ENCODE measurements at places on chromosomes 6 and 20.

- no peak for DNase-seq
Observed at GRCh38 chr6:53702316-53702715, 36.8 kb upstream of the KLHL31 start.

DNA sequence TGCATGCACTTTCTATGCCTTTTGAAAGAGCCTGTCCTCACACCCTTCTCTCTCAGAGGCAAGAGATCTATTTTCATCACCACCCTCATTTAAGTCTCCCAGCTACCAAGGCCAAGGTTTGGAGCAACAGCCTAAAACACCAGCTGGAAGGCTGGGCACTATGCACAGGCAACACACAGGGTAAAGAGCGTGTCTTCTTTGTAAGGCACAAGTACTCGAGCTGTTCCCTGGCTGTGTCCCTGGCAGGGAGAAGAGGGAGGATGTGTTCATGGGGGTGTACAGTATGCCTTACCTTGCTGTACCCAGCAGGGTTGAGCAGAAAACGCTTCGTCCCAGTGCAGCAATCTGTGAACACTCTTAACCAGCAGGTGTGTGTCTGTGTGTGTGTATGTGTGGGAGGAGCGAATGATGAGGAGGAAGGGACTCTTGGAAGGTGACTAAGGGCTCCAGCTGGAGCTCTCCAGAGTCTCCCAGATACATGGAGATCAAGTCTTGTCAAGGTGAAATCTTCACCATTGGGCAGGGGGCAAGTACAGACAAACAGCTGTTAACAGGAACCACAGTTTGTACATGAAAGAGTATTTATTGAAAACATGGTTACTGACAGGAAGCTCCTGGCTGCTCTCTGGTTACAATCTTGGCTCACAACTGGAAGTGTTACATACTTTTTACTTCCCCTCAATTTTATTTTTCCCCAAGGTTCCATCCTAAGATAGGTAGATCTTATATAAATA is 40.8 kb downstream of the ELMO2 start:
- no peak for DNase-seq

GRCh38 chr6:105449756-105450390 is 47.0 kb upstream of the PREP start:
- no peak for DNase-seq

GRCh38 chr20:13452470-13453124 is 186.1 kb downstream of the TASP1 start:
- no peak for DNase-seq

DNA sequence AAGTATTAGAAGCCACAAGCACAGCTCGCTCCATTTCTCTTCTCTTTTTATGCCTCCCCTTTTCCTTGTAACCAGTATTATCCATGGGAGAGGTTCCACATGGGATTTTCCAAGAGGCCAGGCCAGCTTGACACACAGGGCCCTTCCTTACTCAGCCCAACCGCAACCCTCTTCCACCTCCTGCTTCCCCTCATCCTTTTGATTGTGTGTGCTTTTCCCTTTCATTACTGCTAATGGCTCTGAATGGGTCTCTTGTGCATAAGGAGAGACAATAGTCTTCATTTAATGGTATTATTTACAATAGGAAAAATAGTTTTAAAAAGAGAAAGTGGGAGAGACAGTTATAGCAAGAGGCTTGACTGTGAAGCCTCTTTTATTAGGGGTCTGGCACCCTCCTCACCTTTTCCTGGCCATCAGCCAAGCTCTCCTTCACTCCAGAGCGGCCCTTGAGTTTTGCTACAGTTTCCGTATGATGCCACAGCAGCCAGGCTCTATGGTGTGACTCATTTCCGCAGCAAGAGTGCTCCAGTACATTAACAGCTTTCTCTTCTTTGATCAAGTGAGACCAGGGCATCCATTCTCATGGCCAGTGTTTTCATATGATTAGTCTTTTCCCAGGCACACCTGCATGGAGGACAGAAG is 579.5 kb downstream of the TFAP2B start:
- DNase-seq: peak; percentile 35

GRCh38 chr6:61193771-61194170 is 1092.3 kb downstream of the KHDRBS2 start:
- DNase-seq: no peak

- DNase-seq: no peak
Observed at GRCh38 chr6:81977486-81977885, 225.0 kb upstream of the TENT5A start.

GRCh38 chr20:60937585-60937984 is 314.5 kb upstream of the CDH4 start:
- DNase-seq: no peak

GRCh38 chr20:11130554-11131166 is 456.9 kb upstream of the JAG1 start:
- no peak for DNase-seq

- DNase-seq: peak; percentile 88
Observed at GRCh38 chr6:41560431-41561192, 14.4 kb downstream of the FOXP4 start.

- no peak for DNase-seq
Observed at GRCh38 chr6:150723857-150724256, 124.2 kb downstream of the PLEKHG1 start.

DNA sequence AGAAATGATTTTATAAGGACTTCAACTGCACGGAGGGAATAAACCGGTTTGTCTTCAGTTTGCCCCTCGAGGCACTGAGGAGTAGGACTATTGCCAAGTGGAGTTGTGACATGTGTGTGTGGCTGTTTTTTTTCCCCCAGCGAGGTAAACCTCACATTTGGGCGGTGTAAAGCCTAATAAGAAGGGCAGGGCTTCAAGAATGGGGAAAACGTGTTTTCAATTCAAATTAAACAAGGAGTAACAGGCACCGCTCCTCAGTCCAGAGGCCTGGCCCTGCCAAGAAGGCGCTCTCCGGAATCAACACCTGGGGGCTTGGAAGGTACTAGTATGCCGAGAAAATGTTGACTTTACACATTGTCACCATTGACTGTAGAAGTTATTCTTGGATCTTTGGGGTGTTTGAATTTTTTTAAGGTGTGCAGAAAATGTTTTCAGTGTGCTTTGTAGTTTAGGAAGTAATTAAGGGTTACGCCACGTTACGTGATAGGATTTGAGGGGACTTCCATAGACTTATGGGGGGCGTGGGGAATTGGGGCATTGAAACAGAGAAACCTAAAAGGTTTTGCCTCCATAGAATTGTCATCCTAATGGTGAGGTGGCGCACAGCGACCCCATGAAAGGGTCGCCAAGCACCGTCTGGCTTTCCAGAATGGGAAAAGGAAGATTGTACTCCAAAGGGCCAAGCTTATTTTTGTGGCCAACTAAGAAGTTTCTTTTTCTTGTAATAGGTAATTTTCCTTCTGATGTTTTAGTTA is 791 bp downstream of the ADGRG6 start:
- DNase-seq: no peak

GRCh38 chr6:157898169-157898568 is 75.1 kb downstream of the SNX9 start:
- DNase-seq: no peak

- DNase-seq: no peak
Observed at GRCh38 chr6:7580537-7580926, 9.5 kb upstream of the SNRNP48 start.

GRCh38 chr6:54248319-54248718 is 59.9 kb upstream of the TINAG start:
- DNase-seq: no peak

DNA sequence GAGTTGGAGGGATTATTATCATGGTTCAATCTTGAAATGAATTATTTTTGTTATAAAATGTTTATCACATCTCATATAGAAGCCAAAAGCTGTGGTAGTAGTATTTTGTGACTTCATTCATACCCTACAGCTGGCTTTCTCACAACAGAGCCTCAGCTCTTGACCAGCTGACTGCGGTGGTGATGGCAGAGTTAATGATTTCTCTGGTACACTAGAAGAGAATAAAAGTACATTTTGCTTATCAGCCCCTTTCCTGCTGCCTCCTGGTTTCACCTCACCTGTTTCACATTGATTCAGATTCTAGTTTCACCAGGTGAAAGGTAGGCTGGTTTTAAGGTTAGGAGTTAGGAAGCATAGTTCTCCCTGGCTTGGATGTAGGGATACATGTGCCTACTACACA is 55.7 kb downstream of the AFG1L start:
- no peak for DNase-seq

DNA sequence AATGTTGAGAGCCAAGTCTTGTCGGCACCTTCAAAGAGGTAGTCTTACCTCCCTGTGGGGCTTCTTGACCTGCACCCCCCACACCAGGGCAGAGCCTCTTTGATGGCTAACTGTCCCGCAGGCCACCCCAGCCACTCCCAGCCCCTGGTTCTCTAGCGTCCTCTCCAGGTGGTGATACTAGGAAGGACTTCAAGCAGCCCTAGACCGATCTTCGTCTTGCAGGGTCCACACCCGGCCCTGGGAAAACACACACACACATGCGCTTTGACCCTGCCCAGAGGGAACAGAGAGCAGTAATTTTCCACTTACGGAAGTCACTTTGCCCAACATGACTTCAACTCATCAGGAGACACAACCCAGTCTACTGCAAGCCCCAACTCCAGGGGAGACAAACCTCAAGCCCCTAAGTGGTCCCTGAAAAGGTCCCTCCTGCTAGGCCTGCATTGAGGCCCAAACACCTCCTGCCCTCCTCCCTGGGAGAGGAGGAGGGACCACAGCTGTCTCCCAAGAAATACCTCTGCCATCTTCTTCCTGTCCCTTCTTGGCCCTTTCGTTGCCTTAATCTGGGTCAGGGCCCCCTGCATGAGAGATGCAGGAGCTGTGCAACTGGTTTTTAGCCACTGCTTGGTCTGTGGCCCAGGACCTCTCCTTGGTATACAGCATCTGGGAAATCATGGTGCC is 2.9 kb upstream of the BPIFB1 start:
- no peak for DNase-seq

DNA sequence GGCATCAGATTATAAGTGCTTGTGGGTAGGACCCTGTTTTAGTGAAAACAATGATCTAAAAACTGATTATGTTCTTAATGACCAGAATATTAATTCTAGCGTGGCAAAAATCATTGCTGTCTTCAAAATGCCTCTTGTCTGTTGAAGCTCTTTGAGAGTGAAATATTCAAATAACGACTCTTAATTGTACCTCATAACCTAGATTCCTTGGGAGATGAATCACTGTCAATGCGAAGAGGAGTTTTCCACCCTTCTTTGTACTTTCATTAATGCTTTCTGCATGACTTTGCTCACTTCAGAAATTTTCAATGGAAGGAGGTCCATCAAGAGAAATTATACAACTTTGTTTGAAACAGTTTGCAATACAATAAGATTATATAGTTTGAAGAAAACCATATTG is 71.5 kb downstream of the CRYBG1 start:
- no peak for DNase-seq
